ENCODE measurements at places on chromosomes 7 and 10.

DNA sequence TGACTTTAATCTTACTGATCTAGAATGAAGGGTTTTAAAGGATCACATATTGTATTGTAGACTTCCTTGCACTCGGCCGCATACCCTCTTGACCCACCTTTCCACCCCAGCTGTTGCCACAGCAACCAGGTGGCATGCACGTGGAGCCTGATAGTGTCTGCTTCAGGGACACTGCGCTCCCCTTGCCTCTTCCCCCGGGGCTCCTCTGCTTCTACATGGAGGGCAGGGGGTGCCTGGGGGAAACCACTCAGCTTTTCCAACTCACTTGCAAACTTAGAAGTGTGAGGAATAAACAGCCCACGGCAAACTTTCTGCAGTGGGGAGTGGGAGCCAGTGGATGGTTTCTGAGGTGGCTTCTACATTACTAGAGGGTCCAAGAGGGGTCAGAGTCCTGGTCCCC lies 458.6 kb downstream of the PLXNA4 start:
- DNase-seq, result no peak

- no peak for DNase-seq
These were observed 62.3 kb downstream of the OSBPL3 start for GRCh38 chr7:24917510-24918239.

DNA sequence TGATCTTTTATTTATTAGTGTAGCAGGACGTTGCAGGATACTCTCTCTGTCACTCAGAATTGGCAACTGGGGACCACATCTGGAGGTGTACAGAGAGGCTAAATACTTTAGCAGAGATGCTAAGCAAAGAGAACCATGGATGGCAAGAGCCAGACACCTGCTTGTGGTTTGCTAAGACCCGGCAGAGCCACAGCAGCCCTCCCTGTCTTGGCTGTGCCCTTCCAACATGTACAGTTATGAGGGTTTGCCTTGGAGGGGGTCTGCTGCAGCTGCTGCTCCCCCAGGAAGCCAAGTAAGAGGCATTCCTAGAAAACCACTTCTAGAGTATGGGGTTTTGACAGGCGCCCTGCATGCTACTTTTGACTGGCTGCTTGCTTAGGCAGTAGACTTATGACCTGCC lies 5.1 kb downstream of the NPVF start:
- DNase-seq, result no peak

GRCh38 chr7:105198223-105198622 lies 184.2 kb downstream of the KMT2E start:
- DNase-seq, result no peak

GRCh38 chr7:81491573-81491972 lies 278.3 kb downstream of the HGF start:
- no peak for DNase-seq

GRCh38 chr7:3307435-3307834 lies 6.4 kb downstream of the SDK1 start:
- no peak for DNase-seq

- no peak for DNase-seq
These were observed 24.0 kb downstream of the POR start for GRCh38 chr7:75938921-75939320.

DNA sequence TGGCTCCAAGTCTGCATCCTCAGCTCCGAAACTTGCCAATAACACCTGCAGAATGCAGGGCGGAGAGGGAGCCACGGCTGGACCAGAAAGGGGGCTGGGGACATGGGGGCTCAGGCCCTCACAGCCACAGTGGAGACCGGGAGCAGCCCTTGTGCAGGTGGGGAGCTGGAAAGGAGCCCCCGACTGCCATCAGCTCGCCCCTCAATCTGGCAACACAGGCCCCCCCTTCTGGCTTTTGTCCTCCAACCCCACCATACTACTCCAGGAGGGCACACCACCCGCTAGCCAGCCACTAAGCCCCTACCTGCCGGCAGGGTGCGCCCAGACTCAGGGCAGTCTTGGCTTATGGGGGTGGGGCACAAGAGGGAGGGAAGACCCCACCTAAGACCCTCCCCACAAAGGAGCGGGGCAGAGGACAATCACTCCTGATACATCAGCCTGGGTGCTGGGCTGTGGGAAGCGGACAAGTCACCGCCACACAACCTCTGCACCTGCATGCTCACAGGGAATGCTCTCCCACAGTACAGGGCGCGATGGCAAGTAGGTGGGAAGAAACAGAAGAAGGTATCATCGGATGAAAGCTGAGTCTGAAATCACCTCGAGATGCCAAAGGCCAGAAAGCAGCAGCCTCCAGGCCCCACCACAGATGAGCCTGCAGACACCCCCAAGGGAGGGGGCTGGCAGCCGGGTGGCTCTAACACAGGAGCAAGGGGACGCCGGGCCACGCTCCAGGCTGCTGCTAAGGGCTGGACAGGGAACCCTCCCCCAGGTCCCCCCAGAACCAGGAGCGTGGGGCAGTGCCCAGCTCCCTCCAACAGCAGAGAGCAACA lies 265.3 kb downstream of the ELFN1 start:
- no peak for DNase-seq

DNA sequence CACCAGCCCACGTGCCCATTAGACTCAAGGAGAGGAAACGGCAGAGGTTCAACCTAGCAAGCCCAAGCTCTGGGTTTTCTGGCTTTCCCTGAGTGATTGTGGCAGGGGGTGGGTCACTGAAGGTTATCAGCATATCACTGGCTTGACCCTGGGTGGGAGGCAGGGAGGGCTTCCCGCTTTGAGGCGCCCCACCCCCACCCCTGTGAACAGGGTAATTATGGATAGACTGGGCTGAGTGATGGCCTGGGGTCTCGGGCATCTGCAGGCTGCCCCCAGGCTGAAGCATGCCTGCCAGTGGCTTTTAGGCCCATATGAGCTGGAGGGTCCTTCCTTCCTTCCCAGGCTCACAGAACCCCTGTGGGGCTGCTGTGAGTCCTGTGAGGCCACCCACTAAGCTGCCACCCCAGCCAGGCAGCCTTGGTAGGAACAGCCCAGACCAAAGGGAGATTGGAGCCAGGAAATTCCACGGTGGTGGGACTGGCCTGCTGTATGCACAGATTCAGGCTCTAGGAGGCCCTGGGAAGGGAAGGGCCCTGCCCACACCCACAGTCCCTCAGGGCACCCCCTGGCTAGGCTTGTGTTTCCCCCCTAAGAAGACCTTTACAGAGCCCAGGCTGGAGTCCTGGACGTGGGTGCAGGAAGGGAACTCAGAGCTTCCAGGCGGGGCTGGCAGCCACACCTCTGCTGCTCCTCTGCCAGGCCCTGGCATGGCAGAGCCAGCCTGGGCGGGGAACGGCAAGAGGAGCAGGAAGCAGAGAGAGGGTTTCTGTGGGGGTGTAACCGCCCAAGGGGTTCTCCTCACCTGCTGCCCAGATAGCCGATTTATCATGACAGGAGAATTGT lies 33.1 kb downstream of the GPRIN2 start:
- DNase-seq, result no peak

DNA sequence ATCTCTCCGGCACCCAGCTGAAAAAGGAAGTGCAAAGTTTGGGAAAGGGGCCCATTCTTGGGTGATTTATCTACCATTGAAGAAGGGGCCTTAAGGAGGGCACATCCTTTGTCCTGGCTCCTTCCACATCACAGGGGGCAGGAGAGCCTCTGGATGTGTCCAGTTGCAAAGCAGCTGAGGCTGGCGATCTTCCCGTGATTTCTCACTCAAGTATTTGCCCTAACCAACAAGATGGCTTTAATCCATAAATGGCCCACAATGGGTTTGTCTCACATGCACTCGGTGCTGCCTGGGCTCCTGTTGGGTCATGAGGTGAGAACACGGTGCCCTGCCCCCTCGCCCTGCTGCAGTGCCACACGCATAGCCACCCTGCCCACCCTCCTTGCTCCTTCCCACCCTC lies 14.2 kb upstream of the FRMPD2 start:
- no peak for DNase-seq

- no peak for DNase-seq
These were observed 7.7 kb downstream of the CHST15 start for GRCh38 chr10:124085680-124086079.

GRCh38 chr10:131944412-131944811 lies 37.3 kb downstream of the BNIP3 start:
- DNase-seq, result no peak

DNA sequence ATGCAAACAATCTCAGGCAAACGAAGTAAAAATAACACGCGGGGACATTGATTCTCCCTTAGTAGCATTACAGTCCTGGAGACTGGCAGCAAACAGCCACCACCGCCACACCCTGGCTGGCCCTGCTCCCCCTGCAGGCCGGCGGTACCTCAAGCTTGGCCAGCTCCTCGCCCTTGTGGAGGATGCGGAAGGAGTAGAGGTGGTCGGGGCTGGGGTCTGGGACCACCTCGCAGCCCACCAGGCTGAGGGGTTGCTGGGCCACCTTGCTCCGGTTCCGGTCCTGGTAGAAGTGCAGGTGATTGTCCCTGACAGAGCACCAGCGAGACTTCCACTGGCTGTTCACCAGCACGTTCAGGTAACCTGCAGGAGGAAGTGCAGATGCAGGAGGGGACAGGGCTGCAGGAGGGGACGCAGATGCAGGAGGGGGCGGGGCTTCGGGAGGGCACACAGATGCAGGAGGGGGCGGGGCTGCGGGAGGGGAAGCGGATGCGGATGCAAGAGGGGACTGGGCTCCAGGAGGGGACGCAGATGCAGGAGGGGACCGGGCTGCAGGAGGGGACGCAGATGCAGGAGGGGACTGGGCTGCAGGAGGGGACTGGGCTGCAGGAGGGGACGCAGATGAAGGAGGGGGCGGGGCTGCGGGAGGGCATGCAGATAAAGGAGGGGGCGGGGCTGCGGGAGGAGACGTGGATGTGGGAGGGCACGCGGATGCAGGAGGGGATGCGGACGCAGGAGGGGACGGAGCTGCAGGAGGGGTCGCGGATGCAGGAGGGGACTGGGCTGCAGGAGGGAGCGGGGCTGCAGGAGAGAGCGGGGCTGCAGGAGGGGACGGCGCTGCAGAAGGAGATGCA lies 65.7 kb downstream of the VWA2 start:
- DNase-seq, result peak; percentile 21

- DNase-seq, result no peak
These were observed 17.8 kb upstream of the REEP3 start for GRCh38 chr10:63503395-63503794.

- no peak for DNase-seq
These were observed 104.9 kb downstream of the KMT2E start for GRCh38 chr7:105118612-105119600.

- DNase-seq, result no peak
These were observed 241.9 kb upstream of the SLC26A5 start for GRCh38 chr7:103687951-103688350.

DNA sequence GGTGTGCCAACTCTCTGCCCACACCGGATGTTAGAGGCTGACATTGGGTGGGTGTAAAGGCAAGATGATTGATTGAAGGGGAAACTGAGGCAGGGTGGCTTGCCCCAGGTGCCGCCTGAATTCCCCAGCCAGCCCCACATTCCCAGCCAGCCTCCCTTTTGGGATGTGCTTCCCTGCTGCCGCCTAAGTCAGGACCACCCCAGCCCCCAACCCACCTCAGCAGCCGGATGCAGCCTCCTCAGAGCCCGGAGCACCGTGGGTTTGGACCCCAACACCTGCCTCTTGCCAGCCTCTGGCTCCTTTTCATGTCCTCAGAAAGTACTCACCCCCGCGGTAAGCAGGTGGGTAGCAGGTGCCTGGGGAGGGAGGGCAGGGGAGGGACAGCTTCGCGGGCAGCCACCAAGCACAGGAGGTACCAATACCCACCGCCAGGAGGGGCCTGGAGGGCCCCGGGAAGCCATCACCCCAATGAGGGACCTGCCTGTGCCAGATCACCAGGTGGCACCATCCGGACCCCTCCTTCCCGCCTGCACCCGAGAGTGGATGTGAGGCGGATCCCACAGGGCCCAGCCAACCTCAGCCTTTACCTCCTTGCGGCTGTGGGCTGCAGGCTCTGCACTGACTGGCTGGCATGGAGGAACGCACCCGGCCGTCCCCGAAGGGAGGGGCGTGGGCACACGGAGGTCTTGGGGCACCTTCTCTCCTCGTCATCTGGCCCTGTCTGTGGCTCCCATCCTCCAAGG lies 60.5 kb downstream of the PWWP2B start:
- DNase-seq, result no peak

GRCh38 chr10:28797904-28798371 lies 120.6 kb downstream of the BAMBI start:
- no peak for DNase-seq

DNA sequence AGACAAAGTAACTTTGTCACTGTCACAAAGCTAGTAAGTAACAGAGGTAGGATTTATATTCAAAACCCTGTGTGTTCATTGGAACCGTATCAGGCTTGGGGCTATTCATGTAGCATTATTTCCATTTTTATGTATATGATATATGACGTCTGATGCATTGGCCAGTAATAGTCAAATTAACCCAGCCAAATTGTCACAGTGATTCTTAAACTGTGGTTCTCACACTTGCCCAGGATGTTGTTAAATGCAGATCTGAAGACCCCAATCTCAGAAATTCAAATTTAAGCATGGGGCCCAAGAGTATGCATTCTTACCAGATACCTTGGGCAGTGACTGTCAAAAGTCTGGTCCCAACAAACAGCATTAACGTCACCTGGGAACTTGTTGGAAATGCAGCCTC lies 63.9 kb downstream of the C1GALT1 start:
- no peak for DNase-seq

DNA sequence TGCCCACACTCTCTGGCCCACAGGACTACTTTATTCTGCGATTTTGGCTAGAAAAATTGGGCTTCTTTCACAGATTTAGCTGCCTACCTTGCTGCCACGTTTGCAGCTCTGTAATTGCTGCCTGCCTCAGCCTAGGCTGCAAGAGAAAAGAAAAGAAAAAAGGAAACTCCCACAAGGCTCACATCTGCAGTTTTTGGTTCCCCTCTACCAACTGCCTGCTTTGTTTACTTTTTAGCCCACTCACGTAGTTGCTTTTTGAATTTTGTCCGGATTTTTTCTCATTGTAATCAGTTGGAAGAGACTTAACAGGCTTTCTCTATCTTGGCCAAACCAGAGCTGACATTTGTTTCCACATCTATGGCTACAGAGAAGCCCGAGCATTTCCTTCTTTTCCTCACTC lies 24.3 kb downstream of the SUN3 start:
- DNase-seq, result no peak

- DNase-seq, result no peak
These were observed 107.5 kb downstream of the CCNY start for GRCh38 chr10:35443858-35444257.

GRCh38 chr10:6763001-6763400 lies 182.9 kb upstream of the PRKCQ start:
- DNase-seq, result no peak

- DNase-seq, result no peak
These were observed 705.6 kb upstream of the GALNT17 start for GRCh38 chr7:70426249-70426880.

DNA sequence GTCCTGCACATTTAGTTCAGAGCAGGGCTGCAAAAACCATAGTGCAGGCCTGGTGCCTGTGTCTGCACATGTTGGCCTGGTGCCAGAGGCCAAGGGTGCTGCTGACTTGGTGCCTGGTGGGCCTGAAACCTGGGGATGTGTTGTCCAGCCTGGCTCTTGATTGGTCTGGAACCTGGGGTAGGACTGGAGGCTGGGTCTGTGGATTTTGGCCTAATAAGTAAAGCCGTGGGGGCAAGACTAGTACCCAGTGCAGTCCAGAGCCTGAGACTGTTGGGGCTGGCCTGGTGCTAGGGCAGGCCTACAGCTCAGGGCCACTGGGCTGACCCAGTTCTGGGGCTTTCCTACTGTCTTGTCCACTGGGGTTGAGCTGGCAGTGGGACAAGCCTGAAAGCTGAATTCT lies 817.9 kb downstream of the DNAJB9 start:
- DNase-seq, result no peak

- no peak for DNase-seq
These were observed 134.9 kb downstream of the ADRA2A start for GRCh38 chr10:111211706-111212105.

GRCh38 chr7:155227004-155227787 lies 70.5 kb upstream of the INSIG1 start:
- DNase-seq, result no peak

- DNase-seq, result no peak
These were observed 48.4 kb downstream of the SYPL1 start for GRCh38 chr7:106063692-106064091.

Data from activated naive CD8-positive, alpha-beta T cell treated with anti-CD3 and anti-CD28 coated beads, Interleukin-2, amount 50 U/mL, for 16 hours (primary cell).